ENCODE measurements at places on chromosomes 7 and 10.

GRCh38 chr7:70071766-70072165 lies 473.5 kb downstream of the AUTS2 start:
- DNase-seq, result no peak

- no peak for DNase-seq
These were observed 145.0 kb upstream of the YAE1 start for GRCh38 chr7:39421251-39421650.

DNA sequence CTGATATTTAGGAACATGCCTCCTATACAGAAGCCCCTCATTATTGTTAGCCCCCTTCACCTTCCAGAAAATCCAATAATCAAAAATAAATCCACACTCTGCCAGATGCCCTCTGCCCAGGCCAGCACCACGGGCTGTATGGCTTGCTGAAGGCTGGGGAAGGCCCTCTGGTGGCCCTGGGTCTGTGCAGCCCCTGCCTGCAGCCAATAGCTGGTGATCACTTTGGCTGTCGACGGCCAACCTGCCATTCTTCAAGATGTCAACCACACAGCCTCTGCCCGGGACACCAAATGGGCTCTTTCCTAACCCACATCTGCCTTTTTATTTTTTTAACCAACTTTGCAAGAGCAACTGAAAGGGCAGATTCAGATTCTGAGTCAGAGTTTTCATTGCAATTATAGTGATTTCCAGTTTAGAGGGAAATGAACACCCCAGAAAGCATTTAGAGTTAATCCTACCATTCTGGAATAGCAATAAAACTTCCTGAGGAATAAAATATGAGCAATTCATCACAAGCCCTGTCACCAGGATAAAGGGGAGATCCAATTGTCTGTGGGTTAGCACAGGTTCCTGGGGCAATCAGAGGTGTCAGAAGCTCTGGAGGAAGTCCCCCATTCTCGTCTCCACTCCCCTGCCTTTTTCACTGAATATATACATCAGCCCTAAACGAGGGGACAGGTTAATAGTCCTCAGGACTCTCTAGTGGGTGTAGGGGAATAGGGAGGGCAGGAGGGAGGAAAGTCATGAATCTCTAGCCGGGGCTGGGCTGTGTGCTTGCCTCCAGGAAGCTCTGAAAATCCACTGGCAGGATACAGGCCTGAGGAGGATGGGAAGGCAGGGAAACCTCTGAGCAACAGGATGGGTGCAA lies 211.3 kb downstream of the GRID1 start:
- no peak for DNase-seq

DNA sequence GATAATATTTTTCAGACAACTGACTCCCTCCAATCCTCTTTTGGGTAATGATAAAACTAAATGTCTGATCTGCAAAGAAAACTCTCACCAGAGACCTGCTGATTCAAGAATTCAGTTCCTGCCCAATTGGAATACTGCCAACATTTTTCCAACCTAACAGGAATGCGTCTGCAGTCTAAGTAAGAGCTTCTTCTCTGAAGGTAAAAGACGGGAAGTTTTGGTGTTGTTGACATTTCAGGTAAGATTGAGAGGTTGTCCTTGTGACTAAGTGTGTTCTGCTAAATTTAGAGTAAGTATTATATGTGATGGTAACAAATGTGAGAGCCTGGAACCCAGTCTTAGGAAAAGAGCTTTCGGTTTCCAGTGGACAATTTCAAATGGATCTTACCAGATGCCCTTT lies 17.6 kb downstream of the IFIT5 start:
- no peak for DNase-seq

DNA sequence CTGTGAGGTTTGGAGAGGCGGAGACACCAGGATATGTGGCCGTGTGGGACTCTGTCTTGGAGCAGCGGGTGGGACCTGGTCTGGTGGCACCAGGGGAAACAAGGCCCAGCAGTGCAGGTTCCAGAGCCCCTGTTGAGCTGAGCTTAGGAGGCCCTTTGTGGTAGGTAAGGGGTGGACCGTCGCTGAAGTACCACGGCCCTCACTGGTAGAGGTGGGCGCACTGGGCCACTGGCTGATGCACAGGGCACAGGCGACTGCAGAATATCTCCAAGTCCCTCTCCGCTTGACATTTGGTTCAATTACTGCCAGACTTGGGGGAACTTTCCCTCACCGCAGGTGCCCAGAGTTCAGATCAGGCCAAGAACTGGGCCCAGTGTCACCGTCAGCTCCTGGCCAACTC lies 27.3 kb downstream of the DOCK1 start:
- DNase-seq, result no peak

GRCh38 chr10:100014071-100014762 lies 4.5 kb upstream of the DNMBP start:
- no peak for DNase-seq

DNA sequence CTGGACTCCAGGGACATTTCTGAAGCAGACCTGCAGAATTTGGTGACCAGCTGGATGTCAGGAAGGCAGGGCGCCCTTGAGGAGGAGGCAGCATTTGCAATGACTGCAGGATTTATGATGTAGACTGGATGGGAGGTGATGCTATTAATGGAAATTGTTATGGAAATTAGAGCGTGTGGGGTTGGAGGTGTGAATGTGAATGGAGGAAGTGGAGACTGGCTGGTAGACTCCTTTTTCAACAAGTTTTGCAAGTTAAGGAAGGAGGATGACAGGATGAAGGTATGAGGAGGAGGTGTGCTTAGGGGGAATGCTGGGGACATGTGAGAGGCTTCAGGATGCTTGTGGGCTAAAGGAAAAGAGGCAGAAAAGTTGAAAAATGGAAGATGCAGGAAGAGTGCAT lies 137.0 kb downstream of the TMEM178B start:
- DNase-seq, result no peak

DNA sequence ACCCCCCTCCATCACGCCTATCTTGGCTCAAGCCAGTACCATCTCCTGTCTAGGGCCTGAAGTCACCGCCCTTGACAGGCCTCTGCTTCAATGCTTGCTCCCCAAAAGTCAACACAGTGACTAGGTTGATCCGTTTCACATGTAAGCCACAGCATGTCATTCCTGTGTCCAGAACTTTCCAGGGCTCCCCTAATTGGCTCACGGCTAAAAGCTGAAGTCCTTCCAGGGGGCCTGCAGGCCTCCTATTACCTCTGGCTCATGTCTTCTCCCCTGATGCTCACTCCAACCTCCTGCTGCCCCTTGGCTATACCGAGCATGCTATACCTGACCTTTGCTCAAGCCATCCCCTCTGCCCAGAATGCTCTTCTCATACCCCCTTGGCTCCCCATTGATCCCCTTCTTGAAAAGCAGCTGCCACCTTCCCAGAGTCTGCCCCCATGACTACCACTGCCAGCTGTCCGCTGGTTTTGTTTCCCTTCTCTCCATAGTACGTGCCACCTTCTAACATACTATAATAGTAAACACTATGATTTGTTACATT lies 39.1 kb downstream of the CPXM2 start:
- DNase-seq, result no peak

DNA sequence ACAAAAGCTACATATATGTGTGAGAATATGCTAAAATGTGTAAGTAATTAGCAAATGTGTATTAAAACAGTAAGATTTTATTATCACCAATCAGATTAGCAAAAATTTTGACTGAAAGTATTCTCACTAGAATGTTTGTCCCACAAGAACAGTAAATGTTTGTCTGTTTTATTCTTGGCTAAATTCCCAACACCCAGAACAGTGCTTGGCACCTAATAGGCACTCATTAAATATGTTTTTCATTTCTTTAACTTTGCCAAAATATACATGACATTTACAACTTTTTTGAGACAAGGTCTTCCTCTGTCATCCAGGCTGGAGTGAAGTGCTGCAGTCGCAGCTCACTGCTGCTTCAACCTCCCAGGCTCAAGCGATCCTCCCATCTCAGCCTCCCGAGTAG lies 143.6 kb downstream of the EBF3 start:
- DNase-seq, result no peak

DNA sequence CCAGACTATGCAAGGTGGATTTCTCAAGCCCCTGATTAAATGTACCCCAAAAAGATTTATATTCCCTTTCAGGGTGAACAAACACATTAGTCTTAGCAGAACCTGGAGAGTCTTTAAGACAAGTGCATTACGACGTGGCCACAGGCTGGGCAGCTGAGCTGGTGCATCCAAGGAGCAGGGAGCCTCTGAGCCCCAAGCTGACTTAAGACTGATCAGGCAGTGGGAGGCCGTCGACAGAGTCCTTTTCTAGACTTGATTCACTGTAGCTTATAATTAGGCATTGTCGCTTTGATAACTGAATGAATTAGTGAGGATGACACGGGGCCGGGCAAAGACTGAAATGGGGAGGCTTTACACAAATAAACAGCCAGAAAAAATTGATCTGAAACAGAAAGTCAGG lies 353.2 kb downstream of the GPAM start:
- no peak for DNase-seq

DNA sequence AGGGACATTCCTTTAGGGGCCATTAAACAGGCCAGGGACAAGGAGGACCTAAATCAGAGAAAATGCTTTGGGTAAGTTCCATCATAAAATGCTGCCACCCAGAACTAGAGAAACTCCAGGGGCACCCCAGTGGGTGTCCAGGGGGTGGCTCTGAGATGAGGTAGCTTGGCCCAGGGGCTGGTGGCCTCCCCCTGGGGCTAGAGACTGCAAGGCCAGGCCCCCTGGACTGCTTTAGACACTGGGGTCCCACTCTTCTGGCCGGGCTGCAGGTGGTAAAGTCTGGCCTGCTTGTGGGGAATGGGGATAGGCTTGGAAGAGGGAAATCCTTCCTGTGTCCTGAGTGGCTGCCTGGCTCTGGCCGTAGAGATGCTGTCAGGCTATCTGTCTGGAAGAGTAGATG lies 169.6 kb upstream of the PODXL start:
- DNase-seq, result no peak

DNA sequence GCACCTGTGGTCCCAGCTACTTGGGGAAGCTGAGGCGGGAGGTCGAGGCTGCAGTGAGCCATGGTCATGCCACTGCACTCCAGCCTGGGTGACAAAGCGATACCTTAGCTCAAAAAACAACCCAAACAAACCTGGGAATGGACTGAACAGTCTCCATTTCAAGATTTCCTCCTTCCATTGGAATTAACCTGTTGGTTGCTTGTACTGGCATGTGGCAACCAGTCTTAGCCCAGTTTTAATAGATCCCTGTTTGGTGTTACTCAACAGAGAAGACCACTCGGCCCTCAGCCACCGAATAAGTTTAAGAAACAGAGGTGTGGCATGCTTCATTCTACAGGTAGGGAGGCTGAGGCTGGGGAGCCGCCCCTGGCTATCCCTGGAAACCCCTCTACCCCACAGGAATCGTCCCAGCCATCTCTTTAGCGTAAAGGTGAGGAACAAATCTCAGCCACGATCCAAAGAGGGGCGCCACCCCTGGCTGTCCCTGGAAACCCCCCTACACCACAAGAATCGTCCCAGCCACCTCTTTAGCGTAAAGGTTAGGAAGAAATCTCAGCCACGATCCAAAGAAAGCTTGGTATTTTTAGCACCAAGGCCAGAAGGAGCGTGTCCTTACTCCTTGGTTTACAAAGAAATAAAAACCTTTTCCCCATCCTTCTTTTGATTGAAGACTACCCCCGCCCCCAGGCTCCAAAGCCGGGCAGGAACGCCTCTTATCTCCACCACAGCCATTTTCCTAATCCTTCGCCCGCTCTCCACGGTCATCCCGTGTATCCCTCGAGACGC lies 861 bp upstream of the TSPAN14 start:
- DNase-seq, result no peak

DNA sequence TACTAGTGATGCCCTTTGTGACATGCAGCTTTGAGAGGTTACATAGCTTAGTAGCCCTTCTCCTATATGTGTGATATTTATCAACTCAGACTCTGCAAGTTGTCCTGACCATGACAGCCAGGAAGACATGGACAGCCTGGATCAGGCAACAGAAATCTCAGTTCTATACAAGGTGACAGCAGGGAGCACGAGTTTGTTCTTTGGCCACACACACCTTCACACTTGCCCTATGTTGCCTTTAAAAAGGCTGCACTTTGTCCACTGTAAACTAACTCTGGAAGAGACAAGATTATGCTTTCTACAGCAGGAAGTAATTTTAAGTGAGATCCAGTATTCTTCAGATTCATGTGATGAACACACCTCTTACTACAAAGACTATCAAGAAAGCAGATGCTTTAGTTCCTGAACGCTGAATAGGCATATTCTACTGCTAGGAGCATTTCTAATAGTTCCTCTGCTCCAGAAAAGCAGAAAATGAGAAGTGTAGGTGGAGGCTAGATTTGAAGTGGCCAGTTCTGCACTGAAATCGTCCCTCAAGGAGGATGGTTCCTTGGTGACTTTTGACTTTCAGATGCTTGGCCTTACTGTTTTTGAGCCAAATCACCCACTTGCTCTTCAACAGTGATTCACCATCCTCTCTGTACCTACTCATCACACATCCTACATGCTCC lies 239.2 kb downstream of the COBL start:
- no peak for DNase-seq

GRCh38 chr10:65348637-65349036 lies 1577.2 kb upstream of the LRRTM3 start:
- DNase-seq, result no peak

GRCh38 chr7:157430721-157431120 lies 93.9 kb downstream of the DNAJB6 start:
- no peak for DNase-seq

DNA sequence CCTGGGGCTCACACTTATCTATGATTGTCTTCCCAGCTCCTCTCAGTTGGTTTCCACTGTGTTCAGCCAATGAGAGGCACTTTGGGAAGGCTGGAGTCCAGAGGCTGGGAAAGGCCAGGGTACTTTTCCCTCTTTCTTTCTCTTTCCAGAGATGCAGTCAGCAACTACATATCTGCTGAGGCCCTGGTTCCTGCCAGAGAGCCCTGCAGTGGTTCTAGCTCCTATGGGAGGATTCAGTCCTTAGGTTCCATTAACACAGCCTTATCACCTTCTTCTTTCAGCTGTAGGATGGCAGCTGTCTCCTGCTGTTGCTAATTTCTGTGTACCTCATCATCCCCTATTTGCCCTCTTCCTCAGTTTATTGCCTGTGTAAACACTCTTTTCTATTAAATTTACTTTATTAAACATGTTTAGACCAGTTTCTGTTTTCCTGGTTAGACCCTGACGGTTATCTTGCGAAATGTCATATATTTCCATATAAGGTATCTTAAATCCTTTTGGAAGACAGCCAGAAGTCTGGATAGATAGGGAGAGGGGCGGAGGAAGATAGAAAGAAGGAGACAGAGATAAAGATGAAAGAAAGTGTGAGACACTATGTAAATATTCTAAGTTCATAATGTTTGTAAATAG lies 100.3 kb downstream of the HGF start:
- no peak for DNase-seq

- no peak for DNase-seq
These were observed 26.0 kb downstream of the CYP26A1 start for GRCh38 chr10:93099670-93100069.

Data from HS-27A (cell line).